ENCODE measurements at places on chromosomes 5 and 9.

GRCh38 chr5:129717751-129718310, 30.1 kb upstream of the MINAR2 start:
- DNase-seq = no peak

GRCh38 chr5:140574165-140574564, 9.5 kb downstream of the SLC35A4 start:
- no peak for DNase-seq

- DNase-seq = no peak
These were observed 585.1 kb upstream of the FAM174A start for GRCh38 chr5:99949969-99950524.

DNA sequence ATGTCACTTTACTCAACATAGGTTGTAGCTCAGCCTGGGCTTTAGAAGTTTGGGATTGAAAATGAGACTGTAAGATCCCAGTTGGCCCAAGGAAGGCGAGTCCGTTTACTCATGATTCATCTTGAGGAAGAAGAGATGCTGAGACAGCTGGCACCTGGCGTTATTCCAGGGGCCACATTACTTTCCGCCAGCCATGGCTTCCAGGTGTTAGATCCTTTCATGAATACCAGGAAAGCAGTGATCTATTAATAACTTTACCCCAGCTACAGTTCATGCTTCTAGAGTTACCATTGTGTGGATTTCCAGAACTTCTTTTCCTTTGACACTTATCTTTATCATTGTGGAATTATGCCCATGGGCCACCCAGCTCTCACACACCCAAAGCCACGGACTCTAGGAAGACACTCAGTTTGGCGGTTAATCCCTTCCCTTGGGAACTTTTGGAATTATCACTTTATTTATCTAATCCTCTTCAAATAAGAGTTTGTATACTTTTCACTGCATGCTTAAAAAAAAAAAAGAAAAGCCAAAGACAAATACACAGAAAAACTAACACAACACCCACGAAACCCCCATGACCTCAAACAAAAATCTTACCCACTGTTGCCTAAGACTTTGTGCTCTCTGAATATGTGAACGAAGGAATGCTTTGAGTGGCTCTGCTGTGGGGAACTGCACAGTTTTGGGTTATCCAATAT, 26.9 kb downstream of the RAI14 start:
- DNase-seq = no peak

- no peak for DNase-seq
These were observed 35.3 kb downstream of the UBE2QL1 start for GRCh38 chr5:6483880-6484382.

DNA sequence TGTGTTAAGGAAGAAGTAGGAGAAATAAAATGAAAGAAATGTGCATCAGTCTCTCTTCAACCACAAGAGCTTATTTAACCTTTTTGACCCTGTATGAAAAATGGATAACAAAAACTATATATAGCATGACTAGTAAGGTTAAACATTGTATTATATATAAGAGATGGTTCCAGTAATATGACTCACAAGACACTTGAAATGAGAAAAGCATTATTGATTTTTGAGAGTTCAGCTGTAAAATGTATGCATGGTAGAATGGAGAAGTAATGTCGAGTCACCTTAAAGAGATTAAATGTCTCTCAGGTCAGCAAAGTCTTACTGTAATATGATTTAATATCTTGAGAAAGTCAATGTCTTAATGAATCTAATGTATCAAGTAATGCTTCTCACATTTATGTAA, 860.9 kb downstream of the TAF11L14 start:
- DNase-seq = no peak

DNA sequence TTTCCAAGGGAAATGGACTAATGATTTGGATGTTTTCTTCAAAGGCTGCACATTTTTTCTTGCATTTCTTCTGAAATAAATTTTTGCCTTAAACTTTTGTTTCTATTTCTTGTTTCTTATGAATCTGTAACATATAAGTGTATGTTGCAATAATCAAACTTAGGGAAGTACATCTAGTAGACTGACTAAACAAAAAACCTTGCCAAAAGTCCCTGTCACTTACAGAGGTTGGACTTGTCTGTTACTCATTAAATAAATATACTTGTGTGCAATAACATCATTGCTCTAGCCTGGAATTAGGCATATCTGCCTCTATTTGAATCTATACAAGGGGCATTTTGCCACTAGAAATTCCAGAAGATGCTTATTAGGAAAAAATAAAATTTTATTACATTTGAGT, 56.6 kb downstream of the C6 start:
- DNase-seq = no peak

GRCh38 chr9:112046181-112046580, 128.9 kb downstream of the SUSD1 start:
- DNase-seq = no peak

- DNase-seq = no peak
These were observed 159.1 kb downstream of the OLFM1 start for GRCh38 chr9:135246248-135247205.

DNA sequence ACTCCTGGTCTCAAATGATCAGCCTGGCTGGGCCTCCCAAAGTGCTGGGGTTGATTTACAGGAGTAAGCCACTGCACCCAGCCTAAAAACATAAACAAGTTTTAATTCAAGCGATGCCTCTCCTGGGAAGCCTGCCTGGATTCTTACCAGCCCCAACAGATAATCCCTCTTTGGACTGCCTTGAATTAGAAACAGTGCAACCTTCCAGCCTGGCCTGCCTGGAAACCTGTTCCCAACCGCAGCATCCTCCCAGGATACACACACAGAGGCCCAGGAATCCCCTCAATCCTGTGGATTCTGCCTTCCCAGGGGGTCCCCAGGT, 19.2 kb downstream of the PTGES start:
- DNase-seq = no peak

DNA sequence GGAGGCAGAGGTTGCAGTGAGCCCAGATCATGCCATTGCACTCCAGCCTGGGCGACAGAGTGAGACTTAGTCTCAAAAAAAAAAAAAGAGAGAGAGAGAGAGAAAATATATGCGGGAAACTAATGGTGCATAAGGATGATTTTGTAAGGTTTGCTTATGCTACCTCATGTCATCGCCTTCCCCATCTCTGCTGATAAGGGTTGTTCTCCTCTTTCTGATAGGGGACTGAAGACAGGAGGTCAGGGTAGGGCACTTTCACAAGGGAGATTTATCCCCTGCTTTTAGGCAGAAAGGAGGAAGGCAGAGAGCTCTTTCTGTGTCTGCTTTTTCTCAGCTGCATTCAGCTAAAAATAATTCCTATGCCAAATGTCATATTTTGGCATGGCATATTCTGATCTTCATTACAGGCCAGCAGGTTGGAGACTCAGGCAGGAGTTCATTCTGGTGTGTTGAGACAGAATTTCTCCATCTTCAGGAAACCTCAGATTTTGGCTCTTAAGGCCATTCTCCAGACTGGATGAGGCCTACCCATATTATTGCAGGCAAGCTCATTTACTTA, 220.2 kb downstream of the AUH start:
- DNase-seq = no peak

DNA sequence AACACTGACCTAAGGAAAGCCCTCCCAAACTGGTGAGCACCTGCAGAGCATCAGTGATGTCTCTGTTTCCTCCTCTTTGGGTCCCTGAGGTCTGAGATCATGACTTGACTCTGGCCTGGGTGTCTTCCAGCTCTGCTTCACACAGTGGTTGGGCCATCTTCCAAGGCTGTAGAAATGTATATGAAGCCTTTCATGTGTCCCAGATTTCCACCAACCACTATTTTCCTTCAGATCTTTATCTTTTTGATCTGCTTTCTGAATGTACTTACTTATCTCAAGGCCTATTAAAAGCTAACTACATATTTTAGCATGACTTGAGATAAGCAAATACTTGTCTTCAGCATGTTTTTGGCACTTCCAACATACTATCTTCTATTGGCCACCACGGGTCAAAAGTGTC, 47.1 kb downstream of the PRELID2 start:
- DNase-seq = no peak

GRCh38 chr5:137292461-137293027, 206.6 kb downstream of the SPOCK1 start:
- DNase-seq = no peak

GRCh38 chr5:2135354-2135753, 252.6 kb upstream of the IRX4 start:
- no peak for DNase-seq

GRCh38 chr5:138515556-138516245, 27.3 kb downstream of the ETF1 start:
- DNase-seq = no peak

- DNase-seq = no peak
These were observed 50.1 kb upstream of the PWWP2A start for GRCh38 chr5:160169326-160169725.

DNA sequence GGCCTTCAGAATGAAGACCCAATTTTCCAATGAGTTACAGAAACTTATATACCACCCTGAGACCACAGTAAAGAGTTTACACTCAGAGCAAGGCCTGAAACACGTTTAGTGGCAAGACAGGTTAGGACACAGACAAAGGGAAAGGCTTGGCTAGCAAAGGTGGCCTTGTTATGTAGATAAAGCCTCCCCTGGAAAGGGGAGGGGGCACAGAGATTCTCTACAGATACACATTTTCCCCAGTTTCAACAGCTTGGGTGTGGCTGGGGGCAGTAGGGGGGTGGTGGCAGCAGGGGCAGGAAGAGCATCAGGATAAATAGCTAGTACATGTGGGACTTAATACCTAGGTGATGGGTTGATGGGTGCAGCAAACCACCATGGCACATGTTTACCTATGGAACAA, 51.9 kb upstream of the PPP1R2B start:
- DNase-seq = no peak

Data from large intestine (tissue), 12 donors.